Ecto neural progenitor cell (in vitro differentiated cells): ENCODE measurements at places on chromosomes 3 and 15.

DNA sequence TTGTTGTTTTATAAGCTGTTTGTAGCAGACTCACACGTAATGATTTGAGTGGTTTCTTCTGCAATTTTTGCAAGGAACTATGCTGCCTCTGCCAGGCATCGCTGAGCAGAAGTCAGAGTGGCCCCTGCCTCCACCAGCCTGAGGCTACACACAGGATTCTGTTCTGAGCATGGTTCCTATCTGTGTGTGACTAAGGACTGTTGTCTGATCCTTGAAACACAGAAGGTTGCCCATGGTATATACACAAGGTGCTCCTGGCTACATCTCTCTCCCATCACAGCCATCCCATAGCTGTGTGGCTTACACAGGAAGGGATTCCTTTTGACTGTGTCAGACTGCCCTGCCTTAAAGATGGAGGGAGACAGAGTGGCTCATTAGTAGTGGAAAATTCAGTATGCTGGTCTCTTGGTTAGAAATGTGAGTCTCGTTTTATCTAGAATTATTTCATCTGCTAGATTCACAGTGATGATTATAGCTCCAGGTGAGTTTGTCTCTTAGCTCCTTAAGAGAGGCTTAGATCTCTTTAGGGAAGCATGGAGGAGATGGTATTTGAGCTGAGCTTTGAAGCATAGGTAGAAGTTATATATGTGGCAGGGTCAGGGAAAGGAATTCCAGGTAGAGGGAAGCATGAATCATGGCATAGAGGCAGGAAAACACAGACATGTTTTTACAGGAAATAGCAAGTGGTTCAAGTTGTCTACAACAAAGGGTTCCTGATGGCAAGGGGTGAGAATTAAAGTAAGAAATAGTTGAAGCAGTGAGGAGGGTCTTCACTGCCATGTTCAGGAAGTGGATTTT, 37.5 kb downstream of the SNAPC5 start:
- DNase-seq, result no peak

GRCh38 chr15:82710926-82711490, 1.3 kb upstream of the AP3B2 start:
- no peak for DNase-seq

DNA sequence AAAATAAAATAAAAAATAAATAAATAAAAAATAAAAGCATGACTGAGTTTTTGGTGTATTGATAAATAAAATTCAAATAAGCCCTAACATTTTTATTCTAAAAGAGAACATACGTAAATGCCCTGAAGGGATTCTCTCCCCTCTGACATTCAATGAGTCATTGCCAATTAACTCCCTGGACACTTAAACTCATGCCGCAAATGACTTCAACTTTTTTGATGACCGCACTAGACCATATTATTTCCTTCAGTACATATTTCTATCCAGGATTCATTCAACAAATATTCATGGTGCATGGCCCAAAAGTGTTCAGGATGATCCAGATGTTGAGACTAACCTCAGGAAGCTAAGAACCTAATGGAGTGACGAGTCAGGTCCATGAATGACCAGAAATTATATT, 195.9 kb upstream of the LRRN1 start:
- DNase-seq, result no peak

DNA sequence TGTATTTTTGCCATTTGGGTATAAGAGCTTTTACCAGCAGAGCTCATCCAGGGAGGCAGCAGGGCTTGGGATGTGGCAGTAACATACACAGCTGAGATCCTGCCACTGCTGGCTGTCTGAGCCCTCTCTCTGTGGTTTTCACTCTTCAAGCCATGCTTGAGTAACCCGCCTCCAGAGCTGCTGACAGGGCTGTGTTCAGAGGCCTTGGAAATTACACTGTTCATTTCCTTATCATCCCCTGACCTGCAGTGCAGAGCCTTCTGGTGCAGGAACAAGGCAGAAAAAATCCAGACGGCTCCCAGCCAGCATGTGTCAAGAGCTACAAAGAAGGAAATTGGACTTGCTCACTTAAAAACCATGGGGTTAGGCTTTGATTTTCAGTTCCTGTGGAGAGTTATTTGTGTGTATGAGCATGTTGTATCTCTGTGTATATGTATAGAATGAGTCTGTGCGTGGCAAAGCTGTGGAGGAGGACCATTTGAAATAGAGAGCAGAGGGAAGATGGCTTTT, 47.0 kb downstream of the ZNF609 start:
- no peak for DNase-seq

GRCh38 chr3:149579838-149580542, 77.8 kb downstream of the WWTR1 start:
- no peak for DNase-seq

GRCh38 chr15:43246261-43246774, 20.4 kb downstream of the TGM5 start:
- DNase-seq, result no peak

GRCh38 chr3:69088063-69088462, 3.3 kb downstream of the ARL6IP5 start:
- DNase-seq, result no peak

DNA sequence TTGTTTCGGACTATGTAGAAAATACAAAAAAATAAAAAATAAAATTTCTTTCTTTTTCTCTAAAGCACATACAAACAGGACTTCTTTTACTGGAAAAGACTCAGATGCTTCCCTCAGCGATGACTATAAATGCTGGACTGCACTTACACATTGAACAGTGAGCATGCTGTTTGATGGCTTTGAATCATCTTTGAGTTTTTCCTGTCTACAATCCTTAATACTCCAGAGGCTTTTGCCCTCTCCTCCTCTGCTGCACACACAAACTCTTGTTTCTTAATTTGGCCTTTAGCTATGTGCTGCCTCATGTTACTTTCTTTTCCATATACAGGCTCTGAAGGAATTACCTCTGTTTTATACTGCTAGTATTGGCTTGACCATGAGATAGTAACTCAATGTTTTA, 575.1 kb downstream of the EPHA3 start:
- no peak for DNase-seq
